ENCODE measurements at places on chromosomes 4 and X.

DNA sequence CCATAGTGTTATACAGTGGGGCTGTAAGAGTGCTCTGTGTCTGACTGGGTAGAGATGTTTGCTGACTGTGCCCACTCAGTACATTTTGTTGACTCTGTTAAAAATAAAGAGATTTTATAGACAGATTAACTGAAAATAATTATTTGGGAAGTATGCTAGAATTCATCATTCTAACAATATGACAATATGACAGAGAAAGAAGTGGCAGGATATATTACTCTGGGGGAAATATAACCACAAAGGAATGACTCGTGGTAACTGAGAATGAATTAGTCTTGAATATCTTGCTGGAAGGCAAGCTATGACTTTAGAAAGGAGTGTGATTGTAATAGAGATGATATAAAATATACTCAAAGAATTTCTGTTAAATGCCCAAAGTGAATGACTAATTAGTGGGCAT is 46.8 kb downstream of the TMEM165 start:
- no peak for DNase-seq

DNA sequence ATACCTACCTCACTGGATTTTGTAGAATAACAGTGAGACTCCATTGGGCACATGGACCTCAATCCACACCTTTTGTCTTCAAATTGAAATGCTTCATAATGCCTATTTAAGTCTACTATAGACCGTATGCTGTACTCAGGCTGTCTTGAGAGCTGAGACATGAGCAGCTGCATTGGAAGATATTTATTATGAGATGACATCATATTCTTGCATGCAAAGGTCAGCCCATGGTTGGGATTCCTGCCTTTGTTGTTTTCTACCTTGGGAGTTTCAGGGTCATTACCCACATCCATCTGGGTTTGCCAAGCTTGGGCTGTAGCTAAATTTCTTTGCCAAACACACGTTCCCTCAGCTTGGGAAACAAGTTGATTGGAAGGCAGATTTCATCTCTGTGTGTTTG is 33.2 kb upstream of the MAMLD1 start:
- DNase-seq, result no peak

DNA sequence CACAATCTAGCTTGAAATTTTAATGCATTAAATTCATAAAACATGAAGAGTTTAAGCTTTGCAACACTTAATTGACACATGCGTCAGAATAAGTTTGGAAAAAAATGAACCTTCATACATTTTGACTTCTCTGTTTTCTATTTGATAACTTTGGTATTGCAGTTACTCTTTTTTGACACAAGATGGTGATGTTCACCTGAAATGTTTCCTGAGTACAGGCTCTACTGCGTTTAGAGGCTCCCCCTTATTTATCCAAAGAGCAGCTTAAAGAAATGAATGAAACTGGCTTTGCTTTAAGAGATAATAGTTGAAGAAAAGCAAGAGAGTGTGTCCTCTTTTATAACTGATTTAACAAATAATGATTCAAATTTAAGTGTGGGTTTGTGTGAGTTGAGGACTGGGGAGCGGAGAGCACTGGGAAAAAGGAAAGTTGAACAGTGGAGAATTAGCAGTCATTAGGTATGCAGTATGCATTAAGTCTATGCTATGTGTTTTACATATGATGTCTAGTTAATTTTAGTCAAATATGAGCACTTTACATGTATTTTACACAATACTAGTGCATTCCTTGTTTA is 180.6 kb upstream of the NUDT6 start:
- DNase-seq, result peak; percentile 21

GRCh38 chrX:55102754-55103153 is 13.9 kb downstream of the PAGE2 start:
- DNase-seq, result no peak

DNA sequence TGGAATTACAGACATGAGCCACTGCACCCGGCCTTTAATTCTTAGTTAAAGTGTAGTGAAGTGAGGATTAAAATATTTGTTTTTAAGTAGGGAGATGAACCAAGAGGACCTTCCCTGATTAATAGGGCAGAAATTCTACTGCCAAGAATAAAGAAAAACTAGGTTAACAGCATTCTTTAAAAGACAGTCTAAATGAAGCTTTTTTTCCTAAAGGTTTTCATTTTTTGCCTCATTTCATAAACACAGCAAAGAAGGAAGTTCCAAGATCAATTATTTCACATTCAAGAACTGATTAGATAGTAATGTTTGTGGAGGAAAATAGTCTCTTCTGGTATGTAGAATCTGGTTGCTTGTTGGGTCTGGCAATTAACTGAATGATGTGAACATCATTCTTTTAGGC is 112.1 kb upstream of the ARSJ start:
- DNase-seq, result no peak

DNA sequence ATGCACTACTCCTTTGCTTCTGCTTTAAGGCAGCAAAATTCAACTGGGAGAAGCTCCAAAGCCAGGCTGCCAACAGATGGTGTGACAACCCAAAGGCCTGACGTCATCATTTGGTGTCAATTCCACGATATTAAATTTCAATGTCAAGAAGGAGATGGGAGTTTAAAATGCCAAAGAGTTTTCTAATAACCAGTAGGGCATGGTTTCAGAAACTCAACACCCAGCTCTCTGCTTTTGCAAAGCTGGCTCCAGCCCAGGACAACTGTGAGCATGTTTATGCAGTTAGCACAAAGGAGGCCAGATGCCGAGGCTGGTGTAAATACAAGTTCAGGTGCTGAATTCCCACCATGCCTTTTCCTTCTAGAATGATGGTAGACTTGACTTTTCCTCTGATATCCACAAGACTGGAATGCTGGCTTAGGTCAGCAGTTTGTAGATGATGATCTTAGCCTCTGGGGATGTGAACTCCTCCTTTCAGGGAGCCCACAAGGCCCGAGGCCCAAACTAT is 67.3 kb downstream of the AFAP1 start:
- no peak for DNase-seq

DNA sequence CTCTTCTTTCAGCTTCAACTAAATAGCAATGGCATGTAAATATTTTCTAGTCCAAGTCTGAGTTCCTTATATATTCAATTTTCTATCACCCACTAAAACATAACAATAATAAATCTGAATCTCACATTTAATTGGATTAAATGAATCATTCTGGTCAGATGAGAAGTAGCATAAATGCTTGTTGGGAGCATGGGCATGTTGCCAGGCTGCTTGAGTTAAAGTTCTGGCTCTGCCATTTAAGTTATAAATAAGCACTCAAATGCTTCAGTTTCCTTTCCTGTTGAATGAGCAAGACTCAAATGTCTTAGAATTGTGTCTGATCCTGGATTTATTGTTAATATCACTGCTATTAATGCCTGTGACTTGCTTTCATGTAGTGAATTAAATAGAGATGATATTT is 496.3 kb downstream of the STPG2 start:
- DNase-seq, result no peak

DNA sequence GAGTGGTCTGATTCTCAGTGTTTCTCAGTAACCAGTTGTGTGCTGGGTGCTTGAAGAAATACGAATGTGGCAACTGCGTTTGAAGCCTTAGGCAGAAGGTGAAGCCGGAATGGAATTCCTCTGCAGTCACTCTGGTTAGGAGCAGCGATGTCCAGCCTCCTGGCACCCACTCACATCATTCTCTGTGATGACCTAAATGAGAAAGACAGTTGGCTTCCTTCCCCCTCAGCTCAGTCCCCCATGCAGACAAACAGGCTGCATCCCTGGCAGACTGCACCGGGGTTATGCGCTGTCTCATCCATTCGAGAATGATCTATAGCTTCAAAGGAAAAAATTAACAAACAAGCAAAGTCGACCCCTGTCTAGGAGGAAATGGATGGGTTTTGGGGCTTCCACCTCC is 170.1 kb upstream of the SCML1 start:
- no peak for DNase-seq

- DNase-seq, result peak; percentile 53
Measured at GRCh38 chrX:119693040-119693995, at the start of gene SEPTIN6. SEPTIN6 (minus strand) TSS chrX:119693168; CDS start chrX:119693105, 63 bp downstream.

DNA sequence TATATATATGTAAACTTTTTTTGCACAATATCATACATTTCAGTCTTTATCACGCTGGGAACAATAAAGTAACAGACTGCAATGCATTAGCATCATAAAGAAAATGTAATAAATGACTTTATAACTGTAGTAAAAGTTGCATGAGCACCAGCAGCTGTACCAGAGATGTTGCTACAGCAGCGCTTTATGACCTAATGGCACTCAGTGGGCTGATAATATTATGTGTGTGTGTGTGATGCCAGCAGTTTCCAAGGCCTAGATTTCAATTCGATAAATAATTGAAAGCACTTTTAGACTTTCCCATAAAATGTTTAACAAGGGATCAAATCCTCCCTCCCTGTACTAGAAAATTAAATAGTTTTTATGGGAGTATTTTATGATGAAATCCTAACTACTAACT is 367.6 kb upstream of the AGA start:
- DNase-seq, result no peak

GRCh38 chr4:153758688-153759406 is 977 bp downstream of the RNF175 start:
- DNase-seq, result no peak

DNA sequence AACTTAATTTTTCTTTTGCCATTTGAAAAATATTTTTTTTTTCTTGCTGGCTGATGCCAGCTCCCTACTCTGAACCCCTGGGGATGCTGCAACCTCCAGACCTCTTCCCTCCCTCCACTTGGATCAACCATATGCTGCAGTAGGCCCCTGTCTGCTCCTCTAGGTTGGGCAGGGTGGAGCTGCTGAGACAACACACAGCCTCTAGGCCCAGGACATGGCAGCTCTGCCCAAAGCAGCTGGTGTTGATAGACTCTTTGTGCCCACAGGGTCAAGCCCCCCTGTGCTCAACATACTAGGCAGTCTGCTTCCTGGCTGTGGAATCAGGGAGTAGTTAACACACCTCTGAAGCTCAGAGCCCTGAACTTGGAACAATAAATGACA is 19.9 kb upstream of the CLNK start:
- DNase-seq, result no peak

DNA sequence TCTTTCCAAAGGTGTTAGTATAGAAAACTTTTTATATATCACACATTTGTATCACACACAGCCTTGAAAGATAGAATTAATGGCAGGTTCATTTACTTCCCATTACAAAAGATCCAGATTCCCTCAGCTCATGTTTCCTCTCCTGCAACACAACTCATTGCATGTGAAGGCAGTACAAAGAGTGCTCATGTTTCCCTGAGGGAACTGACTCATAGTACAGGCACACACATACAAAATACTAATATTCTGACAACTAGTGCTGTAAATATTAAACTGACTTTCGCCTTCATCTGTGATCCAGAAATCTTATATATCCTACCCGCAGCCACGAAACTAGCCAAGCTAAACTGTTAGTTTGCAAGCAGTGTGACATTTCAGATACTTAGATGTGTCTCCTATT is 819.8 kb upstream of the PCDH7 start:
- no peak for DNase-seq

DNA sequence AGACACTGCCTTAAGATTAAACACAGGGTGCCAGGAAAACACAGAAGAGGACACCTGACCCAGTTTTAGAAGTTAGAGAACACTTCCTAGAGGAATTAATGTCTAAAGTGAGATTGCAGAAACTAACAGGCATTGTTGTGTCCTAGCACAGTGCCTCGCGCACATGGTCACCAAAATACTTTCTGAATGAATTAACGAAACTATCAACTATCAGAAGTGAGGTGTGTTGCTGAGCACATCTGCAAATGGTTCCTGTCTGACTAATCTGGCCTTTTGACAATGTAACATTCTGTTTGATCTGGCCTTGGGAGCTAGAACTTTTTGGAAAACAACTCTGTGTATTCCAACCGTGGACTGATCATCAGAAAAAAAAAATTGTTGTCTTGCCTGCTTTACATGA is 556.8 kb upstream of the LCORL start:
- DNase-seq, result no peak

DNA sequence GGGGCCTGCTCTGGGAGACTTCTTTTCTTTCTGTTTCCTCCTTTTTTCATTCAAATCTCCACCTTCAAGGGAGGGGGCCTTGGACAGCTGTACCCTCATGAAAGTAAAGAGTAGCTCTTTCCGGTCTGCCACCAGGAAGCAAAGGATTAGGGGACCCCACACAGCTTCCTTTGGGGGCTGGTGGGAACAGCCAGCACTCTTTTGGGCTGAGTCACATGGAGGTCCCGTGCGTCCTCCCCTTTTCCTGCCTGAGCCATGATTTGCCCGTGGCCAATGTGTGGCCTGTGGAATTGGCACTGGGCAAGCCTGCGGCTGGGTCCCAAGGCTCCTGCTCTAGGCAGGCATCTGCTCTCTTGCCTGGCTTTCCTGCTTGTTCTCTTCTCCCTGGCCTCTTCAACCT is 65.5 kb downstream of the FHDC1 start:
- no peak for DNase-seq

GRCh38 chrX:39242187-39242586 is 440.9 kb downstream of the MID1IP1 start:
- DNase-seq, result peak; percentile 4

Data from GM12891 (cell line).